ENCODE measurements at places on chromosomes 3 and 15. TPM values are rescaled to one million over a fixed set of nuclear protein-coding genes. Genes with fewer than 3 reads are reported as not detected.

GRCh38 chr3:69761896-69762767 is 22.9 kb downstream of the MITF start:
- no peak overlapping the region for H3K4me3 ChIP-seq
- H3K27ac ChIP-seq, result peak overlapping the region; percentile 28
- DNase-seq, result no peak
- H3K27me3 ChIP-seq, result no peaks in the 10 kb centered on the region

The AGTR1 gene
- 1.5 TPM for polyA plus RNA-seq

DNA sequence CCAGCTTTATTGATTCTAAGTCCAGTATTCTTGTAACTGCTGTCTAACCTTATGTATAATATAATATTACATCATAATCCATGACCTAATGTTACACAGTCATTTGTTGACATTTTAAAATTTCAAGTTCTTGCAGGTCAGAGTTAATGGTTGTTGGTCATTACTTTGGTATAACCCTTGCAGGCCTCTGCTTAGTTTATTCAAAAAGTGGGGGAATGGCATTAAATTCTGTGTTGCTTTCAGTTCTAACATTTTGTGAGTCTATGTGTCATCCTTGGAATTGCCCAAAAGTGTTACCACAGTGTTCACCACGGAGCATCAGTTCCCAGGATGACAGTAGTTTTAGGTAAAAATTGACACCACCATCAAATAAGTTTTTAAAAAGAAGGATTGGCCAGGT is 174.8 kb upstream of the BCL6 start:
- no peaks in the 10 kb centered on the region for H3K4me1 ChIP-seq
- H3K4me3 ChIP-seq, result no peak overlapping the region
- H3K27me3 ChIP-seq, result no peaks in the 10 kb centered on the region
- H3K27ac ChIP-seq, result no peak overlapping the region

The PLSCR2 gene
- not detected for polyA plus RNA-seq

The PXYLP1 gene
- polyA plus RNA-seq, result 27.7 TPM

The OR5K1 gene
- polyA plus RNA-seq, result not detected

The DPPA2 gene
- not detected for polyA plus RNA-seq

GRCh38 chr3:20060974-20061685 is 20.9 kb downstream of the KAT2B start:
- no peak for DNase-seq
- H3K27ac ChIP-seq, result peak overlapping the region; percentile 35
- H3K27me3 ChIP-seq, result no peaks in the 10 kb centered on the region
- no peak overlapping the region for H3K4me3 ChIP-seq
- H3K36me3 ChIP-seq, result no peaks in the 10 kb centered on the region

Measured in heart left ventricle (tissue), 16 donors.